ENCODE measurements at places on chromosomes 16 and 17. TPM values are rescaled to one million over a fixed set of nuclear protein-coding genes. Genes with fewer than 3 reads are reported as not detected.

Gene MKS1
- total RNA-seq = 14.1 TPM

Gene CACNG3
- not detected for total RNA-seq

Gene TBC1D3E
- total RNA-seq = not detected

Gene SP6
- total RNA-seq = 1.4 TPM

Measured in prostate gland (tissue), 2 donors.